Hippocampal formation (tissue), 2 donors: ENCODE measurements at places on chromosomes 16 and 17.

GRCh38 chr16:81817296-81817695, 38.2 kb downstream of the PLCG2 start:
- DNase-seq, result no peak

DNA sequence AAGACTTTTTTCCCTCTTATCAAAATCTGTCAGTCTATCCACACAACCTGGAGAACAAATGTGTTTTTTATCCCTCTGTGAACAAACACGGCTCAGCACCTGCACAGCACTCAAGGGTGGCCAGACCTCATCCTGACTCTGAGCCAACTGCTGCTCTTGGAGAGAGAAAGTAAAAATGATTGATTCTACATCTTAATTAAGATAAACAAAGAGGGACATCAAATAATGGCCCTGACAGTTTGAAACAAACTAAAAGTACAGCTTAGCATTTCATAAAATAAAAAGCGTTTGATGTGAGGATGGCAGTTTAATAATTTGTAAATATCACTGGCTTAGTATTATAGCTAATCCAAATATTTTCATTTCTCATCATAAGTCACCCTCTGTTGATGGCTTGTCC, 106.2 kb downstream of the SNX11 start:
- DNase-seq, result no peak

- DNase-seq, result no peak
Measured at GRCh38 chr17:78267253-78268073, 36.0 kb downstream of the TMEM235 start.

DNA sequence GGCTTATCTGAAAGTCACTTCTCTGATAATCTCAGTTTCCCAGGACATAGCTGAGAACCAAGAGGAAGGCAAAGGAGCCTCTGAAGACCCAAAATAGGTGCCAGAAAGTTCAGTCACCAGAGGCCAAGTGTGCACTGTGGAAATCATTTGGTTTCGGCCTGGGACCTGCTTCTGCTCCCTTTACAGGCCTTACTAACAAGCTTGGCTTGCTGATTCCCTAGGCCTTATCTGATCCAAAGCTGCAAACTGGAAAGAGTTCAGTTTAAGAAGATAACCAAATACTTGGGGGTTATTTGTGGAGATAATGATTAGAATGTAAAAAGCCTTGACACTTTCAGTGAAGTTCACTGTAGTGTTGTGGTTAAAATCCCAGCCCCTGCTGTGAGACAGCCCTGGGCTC, 17.0 kb downstream of the ITGA3 start:
- no peak for DNase-seq

DNA sequence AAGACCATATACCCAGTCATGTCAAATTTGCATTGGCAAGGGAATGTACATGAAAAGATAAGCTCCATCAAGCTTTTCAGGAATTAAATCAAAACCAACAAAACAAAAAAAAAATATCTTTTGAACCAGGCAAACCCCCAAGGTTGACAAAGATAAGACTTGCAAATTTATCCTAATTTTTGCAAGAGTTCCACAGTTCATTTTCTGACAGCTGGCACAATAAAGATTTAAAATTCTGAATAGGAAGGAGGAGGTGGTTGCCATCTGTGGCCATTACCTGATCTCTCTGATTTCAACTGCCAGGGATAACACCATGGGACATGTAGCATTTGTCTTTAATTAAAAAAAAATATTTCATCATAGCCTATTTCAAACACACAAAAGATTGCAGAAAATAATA, 135.9 kb upstream of the SHISA6 start:
- no peak for DNase-seq

DNA sequence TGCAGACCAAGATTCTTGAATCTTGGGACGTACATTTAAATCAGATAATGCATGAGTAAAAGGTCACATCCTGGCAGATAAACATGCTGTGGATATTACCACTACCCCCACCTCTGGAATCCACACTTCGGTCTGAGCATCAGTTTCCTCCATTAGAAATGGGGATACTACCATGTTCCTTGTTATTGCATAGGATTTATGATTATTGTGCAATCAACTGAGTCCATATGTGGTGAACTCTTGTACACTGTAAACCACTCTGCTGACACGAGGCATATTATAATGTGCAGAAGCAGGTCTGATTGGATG, 108.7 kb downstream of the VAT1L start:
- DNase-seq, result no peak

GRCh38 chr16:86457501-86458148, 52.7 kb upstream of the FOXF1 start:
- DNase-seq, result no peak

DNA sequence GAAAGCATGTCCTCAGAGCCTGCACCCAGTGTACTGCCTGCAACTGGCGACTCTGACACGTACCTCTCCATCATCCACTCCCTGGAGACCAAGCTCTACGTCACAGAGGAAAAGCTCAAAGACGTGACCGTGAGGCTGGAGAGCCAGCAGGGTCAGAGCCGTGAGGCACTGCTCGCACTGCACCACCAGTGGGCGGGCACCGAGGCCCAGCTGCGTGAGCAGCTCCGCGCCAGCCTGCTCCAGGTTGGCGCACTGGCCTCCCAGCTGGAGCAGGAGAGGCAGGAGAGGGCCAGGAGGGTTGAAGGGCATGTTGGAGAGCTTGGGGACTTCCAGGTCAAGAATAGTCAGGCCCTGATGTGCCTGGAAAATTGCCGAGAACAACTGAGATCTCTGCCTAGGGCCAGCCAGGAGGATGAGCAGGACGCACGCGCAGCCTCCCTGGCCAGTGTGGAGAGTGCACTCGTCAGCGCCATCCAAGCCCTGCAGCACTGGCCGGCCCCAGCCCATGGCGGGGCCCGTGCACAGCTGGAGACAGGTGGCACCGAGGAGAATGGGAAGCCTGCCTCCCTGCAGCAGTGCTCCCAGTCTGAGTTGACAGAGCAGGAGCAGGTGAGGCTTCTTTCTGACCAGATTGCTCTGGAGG, 40.3 kb downstream of the PLD6 start:
- DNase-seq, result no peak

DNA sequence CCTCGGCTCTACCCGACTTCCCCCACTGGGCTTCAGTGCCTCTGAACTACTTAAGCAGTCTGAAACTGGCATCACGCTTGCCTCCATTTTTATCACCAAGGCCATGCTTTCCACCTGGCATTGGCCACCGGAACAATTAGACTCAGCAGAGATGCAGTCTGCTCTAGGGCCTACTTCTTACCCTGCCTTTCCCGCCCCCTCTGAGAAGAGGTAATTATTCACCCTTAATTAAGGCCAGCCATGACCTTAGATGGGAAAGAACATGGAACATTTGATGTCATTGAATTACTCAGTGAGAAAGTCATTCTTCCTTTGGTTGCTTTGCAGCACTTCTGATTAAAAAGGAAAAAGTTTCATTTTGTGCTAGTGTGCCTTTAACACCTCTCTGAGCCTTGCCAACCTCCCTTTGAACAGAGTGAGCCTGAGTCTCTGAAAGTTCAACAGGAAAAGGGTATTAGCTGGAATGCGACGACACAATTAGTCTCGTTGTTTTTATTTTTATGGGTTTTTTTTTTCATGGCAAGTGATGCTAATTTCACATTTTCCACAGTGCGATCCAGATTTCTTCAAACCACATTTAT, 60.9 kb upstream of the TNRC6A start:
- no peak for DNase-seq

DNA sequence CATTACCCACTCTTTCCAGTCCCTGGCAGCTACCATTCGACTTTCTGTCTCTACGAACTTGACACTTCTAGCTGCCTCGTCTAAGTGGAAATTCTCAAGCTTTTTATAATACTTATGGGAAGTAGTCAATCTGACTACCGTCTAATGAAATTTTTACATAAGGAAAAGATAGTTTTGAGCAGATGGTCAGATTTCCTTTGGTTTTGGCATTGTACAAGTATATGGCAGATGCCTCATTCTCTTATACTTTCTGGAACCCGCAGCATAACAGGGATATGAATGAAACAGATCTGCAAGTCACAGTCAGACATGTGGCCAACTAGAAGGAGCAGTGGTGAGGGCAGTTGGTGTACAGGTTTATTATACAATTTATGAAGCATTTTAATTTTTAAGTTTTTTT, 146.0 kb downstream of the PITPNC1 start:
- no peak for DNase-seq

GRCh38 chr17:1783834-1784611, 22.2 kb downstream of the SERPINF1 start:
- DNase-seq, result no peak

DNA sequence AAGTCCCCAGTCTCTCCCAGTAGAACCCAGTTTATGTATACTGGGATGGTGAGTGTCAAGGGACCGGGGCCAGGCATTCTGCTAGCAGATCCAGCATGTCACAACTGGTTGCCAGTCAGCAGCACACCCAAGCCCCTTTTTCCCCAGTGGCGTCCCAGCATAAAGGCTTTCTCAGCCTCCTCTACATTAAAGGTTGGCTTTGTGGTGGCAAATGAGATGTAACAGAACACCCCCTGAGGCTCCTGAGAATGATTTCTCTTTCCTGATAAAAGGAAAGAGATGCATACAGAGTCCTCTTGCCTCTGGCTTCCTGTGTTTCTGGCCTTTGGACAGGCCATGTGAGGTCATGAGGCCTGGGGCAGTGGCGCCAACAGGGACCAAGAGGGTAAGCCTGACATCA, 27.9 kb downstream of the IRX6 start:
- no peak for DNase-seq

- no peak for DNase-seq
Measured at GRCh38 chr17:12485361-12485906, 180.3 kb upstream of the MYOCD start.

DNA sequence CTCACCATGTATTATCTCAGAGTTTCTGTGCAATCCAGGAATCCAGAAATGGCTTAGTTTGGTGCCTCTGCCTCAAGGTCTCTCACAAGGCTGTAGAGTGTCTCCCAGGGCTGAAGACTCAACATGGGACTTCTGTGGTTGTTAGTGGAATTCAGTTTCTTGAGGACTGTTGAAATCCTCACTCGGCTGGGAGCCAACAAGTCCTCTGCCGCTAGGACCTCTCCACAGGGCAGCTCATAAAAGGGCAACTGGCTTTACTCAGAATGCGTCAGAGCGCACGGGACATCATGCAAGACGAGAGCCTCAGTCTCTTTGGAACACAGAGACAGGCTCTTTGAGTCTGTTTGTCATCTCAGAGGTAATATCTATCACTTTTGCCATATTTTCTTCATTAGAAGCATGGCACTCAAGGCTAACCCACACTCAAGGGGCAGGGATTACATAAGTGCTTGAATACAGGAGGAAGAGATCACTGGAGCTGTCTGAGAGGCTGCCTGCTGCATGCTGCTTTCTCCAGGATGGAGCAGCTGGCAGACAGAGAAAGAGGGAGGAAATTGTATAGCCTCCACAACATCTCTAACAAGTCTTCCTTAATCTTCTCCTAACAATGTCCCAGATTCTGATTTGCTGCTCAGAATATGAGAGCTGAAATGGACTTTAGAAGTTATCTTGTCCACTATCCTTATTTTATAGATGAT, 97.5 kb upstream of the ASIC2 start:
- no peak for DNase-seq

DNA sequence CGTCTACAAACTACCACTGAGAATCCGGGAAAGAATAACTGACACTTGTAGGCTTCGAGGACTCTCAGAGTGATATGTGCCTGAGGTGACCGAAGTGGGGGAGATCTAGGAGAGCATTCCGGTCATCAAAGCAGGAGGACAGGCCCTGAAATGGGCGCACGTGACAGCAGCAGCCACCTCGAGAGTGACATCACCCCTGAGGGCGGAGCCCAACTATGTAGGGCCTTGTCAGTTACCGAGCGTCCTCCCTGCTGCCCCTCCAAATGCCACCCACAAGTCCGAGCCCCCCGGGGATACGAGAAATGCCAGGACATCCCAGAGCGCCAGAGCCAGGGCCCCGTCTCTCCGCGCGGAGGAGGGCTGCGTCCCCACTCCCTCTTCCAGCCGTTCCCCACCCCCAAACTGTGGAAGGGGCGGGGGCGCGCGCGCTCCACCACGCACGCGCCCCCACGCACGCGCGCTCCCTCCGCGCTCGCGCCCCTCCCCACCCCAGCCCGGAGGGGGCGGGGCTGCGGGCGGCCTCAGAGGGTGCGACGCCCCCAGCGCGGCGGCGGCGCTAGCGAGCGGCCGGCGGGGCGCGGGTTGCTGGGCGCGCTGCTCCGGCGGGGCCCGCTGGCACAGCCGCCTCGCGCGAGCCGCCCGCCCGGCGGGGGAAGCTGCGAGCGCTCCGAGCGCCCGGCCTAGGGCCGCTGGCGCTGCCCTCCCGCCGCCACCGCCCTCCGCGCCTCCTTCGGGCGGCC, at the start of gene TANC2:
Gene TANC2 (plus strand): TSS at position 550 of the 740 bp plus-strand sequence. CDS start 43,325 bp downstream, outside the sequence.
- peak; percentile 88 for DNase-seq

DNA sequence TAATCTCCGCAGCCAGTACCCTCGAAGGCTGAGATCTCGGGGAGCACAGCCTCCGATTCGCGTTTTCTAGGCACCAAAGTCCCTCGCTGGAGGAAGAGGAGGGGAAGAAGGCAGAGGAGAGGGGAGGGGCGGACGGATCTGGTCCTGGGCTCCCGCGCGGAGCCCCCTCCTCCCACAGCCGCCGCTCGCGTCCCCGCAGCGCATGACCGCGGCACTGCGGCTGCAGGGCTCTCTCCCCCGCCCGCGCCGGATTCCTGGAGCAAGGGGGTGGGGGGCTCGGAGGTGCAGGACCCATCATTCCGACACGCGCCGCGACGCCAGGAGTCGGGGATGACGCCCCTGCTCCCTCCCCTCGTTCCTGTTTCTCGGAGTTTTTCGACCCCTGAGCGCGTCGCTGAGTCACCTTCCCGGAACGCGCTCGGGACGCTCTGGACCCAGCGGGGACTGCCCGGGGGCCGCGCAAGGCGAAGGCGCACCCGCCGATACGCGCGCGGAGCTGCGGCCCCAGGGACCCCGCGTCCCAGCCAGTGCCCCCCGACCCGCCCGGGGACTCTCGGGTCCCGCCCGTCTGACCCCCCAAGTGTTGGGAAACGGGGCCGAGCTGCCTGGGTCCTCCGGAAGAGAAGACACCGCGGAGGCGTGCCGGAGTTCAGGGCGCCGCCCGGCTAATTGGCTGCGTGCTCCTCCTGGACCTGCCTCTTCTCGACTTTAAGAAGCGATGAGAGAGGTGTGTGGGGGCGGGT, 1.4 kb upstream of the SPHK1 start:
- no peak for DNase-seq

DNA sequence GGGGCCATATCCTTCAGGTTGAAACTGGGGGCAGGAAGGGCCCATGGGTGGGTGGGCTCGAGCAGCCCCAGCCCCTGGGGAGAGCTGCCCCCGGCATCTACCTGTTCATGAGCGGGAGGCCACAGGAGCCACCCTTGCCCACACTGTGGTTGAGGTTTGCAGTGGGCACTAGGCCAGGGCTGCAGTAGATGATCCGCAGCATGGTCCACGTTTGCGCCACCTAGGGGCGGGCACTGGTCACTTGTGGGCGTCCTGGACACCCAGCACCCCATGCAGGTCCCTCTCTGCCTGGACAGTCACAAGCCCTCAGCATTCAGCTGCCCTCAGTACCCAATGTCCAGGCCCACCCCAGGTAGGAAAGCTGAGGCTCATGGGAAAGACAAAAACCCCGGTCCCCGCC, 1.8 kb upstream of the JMJD8 start:
- no peak for DNase-seq

GRCh38 chr16:55100100-55100499, 169.4 kb downstream of the IRX5 start:
- DNase-seq, result no peak

- no peak for DNase-seq
Measured at GRCh38 chr17:80216473-80217456, 3.4 kb downstream of the SGSH start.
